ENCODE measurements at places on chromosomes 2 and 18. TPM values are rescaled to one million over a fixed set of nuclear protein-coding genes. Genes with fewer than 3 reads are reported as not detected.

SERPINB13 gene
- total RNA-seq: not detected

DPYSL5 gene
- total RNA-seq: not detected

PPIL3 gene
- total RNA-seq: 106 TPM

ESPNL gene
- total RNA-seq: 14.2 TPM

All from LHCN-M2 (cell line).